Stimulated activated CD8-positive, alpha-beta memory T cell treated with anti-CD3 and anti-CD28 coated beads, Interleukin-2, amount 100 ng/mL, for 1 hour (primary cell): ENCODE measurements at places on chromosomes 1 and 21.

DNA sequence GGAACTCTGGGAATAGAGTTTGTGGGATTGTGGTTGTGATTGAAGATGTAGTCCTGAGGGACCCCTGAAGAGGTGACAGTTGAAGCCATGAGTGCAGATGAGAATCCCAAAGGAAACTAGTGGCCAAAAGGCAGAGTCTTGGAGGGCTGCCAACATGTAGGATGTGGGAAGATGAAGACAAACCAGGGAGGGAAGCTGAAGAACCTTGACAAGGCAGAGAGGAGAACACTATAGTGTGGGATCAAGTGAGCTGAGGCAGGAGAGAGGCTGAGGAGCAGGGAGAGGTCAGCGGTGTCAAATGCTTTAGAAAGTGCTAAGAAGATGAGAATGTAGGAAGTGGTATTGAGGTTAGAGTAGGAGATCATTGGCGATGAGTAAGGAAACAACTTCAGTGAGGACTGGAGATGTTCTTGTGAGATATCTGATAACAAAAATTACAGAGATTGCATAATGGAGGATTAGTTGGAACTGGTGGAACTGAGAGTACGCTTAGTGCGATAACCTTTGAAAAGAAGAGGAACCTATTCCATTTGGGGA lies 88.5 kb upstream of the VCAM1 start:
- no peak for DNase-seq

DNA sequence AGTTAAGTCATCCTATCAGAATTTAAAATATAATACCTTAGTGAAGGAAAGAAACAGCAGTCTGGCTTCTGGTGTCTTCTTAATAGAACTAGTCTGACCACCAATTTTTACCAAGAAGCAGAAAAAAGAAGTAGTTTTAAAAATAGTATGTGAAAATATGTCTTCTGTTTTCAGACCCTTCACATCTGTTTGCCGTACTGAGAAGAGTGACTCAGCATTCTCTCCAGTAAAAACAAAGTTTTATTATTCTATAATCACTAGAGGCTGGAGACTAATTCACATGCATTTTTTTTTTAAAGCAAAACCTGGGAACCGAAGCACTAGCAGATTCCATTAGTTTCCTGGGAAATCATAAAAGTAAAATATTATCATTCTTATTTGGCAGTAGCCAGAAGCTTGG lies 163.8 kb downstream of the COL24A1 start:
- no peak for DNase-seq

GRCh38 chr1:203204756-203205155 lies 18.3 kb upstream of the CHI3L1 start:
- DNase-seq = no peak

- no peak for DNase-seq
These were observed 50.8 kb upstream of the SAMD13 start for GRCh38 chr1:84250668-84251067.

GRCh38 chr1:52332411-52332810 lies 33.6 kb downstream of the CC2D1B start:
- DNase-seq = no peak

GRCh38 chr1:87404296-87404695 lies 75.6 kb downstream of the LMO4 start:
- no peak for DNase-seq

DNA sequence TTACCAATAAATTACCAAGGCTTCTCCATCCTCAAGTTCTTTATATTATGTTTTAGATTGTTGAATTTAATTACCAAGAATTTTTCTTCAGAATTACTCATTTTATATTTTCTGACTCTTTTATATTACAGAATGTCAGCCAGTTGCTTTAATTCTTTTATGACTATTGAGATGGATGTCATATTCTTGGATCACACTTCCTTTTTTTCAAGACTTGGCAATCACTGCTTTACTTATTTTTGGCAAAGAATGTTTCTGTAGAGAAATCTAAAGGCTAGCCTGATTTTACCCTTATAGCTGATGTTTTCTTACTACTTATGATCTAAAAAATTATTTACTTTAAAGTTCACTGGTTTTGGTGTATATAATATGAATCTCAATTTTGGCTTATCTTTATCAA lies 721.1 kb upstream of the TMPRSS15 start:
- no peak for DNase-seq

GRCh38 chr21:42845296-42845965 lies 33.9 kb downstream of the WDR4 start:
- no peak for DNase-seq

DNA sequence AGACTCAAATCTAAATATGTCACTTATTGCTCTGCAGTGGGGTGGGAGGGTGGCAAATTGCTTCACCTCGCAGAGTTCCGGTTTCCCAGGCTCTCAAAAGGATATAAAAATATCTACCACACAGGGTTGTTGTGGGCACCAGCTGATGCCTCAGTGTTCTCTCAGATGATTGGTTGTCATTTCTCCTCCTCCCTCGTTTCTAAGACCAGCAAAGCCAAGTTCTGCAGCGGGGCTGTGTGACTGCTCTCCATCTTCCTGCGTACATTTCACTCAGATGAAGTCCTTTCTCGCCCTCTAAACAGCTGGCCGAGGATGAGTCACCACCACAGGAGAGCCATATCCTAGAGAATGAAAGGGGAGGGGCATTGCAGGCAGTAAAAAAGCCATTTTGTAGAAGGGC lies 35.0 kb upstream of the VWA5B1 start:
- DNase-seq = no peak

- DNase-seq = no peak
These were observed 39.0 kb downstream of the FYB2 start for GRCh38 chr1:56780128-56780750.

DNA sequence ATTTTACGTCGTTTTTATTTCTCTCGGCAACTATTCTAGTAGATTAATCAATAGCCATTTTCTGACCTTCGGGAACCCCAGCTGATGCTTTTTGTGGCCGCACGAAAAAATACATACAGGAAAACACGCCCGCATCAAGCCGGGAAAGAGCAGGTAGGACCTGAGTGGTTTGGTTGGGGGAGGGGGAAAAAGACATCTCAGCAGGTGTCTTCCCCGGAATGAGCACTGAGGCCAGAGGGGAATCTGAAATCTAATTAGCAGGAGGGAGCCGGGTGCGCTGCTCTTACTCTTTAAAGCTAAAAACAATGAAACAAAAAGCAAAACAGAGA lies 618 bp upstream of the FOXD3 start:
- DNase-seq = no peak

DNA sequence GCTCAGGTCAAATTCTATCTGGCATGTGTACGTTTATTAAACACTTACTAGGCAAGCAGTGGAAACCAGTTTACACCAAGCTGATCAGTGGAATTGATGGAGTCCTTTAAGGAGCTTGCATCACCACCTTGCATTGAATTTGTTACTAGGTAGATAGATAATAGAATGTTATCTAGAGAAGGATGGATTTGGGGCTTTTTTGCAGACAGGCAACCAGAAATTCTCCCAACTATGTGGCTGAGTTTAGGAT lies 44.9 kb downstream of the HHAT start:
- DNase-seq = no peak

DNA sequence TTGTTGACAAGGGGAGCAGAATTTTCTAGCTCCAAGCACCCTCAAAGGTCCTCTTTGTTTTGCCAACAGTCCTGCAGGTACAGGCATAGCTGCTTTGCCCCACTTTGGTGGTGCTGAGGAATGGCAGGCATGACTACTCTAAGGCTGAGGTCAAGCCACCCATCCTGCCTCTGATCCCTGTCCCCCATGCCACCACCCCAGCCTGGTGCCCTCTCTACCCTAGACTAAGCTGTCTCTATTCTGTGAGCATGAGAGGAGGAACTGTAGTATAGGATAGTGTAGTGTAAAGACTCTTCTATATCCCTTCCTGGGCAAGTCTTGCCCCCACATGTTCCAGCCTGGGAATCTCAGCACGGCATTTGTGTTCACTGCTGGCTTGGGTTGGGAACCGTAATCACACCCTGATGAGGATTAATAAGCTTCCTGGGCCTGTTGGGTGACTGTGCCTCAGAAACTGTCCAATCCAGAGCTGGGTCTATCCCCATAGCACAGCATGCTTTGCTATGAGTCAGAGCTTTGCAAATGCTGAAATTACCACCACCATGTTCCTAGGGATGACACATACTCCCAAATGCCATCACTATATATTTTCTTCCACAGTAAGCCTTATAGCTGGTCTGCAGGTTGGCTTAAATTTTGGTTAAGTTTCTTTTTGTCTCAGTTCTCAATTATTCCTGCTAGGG lies 105.7 kb upstream of the PPP2R5A start:
- DNase-seq = no peak

GRCh38 chr1:190754666-190755065 lies 277.0 kb upstream of the BRINP3 start:
- DNase-seq = no peak

DNA sequence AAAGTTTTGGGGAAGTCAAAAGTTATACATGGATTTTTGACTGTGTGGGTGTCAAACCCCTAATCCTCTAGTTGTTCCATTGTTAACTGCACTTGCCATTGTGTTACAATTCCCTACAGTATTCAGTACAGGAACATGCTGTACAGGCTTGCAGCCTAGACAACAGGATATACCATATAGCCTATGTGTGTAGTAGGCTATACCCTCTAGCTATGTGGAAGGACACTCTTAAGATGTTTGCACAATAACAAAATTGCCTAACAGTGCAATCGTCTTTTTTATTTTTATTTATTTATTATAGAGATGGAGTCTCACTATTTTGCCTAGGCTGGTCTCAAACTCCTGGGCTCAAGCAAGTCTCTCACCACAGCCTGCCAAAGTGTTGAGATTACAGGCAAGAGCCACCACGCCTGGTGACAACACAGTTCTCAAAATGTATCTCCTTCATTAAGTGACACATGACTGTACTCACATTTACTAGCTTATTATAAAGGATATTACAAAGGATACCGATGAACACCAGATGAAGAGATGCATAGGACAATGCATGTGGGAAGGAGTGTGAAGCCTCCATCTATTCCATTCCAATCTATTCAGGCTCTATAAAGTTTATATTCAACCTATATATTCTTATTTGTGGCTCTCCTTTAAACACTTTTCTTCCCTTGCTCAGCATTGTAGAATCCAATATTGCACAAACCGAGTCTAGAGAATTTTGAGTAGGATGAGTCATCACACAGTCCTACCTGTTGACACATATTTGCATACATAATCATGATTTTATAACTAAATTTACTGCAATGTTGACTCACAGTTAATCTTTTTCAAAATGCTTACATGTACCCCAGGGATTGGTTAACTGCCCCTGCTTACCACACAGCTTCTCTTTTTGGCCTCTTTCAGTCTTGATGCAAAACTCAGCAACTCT lies 28.4 kb upstream of the CEP350 start:
- no peak for DNase-seq

DNA sequence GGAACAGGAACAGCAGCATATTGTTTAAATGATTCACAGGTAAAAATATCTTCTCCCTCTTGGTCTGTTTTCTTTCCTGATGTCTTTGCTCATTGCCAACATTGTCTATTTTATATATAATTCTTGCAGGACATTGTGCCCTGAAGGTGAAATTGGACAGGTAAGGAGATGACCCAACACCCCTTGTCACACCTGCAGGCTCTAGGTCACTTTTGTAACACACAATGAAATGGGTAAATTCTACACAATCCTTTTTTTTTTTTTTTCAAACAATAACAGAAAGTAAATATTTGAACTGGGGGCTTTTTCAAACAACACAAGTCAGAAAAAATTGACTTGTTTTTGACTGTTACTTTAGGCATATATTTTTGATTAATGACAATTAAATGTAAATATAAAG lies 62.9 kb upstream of the ERG start:
- no peak for DNase-seq

DNA sequence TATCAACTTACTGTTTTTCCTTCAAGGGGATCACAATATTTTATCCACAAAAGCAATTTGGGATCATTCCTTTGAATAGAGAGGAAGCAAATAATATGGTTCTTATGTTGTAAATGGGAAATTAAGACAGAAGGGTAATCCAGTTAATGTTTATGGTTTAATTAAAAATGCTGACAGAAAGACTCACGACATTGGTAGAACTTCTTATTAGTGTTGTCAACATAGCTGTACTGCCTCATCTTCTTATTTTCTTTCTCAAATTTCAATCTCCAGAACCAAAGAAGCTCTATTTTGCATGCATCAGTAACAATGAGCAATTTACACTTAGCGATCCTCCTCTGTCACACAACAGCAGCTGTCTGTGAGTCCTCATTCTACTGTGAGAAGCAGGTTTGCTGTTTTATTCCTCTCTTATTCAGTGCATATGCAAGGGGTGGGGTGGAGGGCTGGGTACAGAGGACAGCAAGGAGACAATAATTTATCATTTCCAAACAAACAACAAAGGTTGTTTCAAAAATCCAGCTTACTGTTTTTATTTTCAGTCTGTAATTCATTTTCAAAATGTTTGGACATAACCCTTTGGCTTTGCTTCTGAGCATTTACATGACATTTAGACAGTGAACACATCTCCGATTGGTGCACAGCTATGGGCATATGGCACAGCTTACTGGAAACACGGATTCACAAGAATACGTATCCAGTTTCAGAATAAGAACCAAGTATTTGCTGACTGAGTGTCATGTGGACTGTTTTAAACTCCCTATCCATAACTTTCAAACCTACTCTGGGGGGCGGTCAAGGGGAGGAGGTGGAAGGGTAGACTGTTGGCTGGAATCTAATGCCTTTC lies 335.9 kb downstream of the RGS7 start:
- no peak for DNase-seq

GRCh38 chr1:150563340-150564038 lies 14.3 kb downstream of the ADAMTSL4 start:
- no peak for DNase-seq

GRCh38 chr1:186420923-186421322 lies 40.0 kb downstream of the PDC start:
- no peak for DNase-seq

DNA sequence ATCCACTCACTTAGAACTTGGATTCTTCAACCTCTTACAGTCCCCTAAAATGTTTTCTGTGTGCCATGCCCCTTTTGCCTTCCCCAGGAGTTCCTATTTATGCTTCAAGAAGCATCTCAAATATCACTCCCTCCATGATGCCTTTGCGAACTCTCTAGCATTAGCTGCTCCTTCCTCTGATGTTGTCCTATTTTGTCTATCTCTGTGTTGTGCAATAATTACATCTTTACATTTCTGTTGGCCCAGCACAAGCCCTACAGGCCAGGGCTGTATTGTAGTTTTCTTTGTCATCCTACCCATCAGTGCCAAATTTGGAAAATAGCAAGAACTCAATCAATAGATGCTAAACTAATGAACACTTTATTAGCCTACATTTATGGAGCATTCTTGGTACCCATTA lies 125.8 kb downstream of the ST6GALNAC5 start:
- no peak for DNase-seq

- peak; percentile 65 for DNase-seq
These were observed 676 bp upstream of the PIAS3 start for GRCh38 chr1:145859491-145860023.
